Upper lobe of right lung (tissue), 1 donor: ENCODE measurements at places on chromosomes 12 and 14.

DNA sequence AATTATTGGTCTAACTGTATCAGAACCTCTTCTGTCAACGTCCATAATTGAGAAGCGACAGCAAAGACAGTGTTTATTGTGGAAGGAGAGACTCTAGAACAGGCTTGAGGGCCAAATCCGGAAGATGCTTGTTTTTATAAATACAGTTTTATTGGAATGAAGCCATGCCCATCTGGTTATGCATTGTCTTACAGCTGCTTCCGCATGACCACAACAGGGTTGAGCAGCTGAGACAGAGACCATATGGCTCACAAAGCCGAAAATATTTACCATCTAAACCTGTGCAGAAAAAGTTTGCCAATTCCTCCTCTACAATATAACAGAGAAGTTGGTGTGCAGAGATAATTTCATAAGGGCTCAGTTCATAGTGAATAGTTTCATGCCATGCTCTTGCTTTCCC lies 24.5 kb downstream of the PRKAB1 start:
- no peak overlapping the region for H3K4me3 ChIP-seq
- peaks cover 23% of the 10 kb centered on the region for H3K4me1 ChIP-seq
- H3K27ac ChIP-seq, result peak overlapping the region; percentile 44
- DNase-seq, result no peak
- no peaks in the 10 kb centered on the region for H3K36me3 ChIP-seq

GRCh38 chr14:104036212-104036611 lies 49.3 kb upstream of the ASPG start:
- no peaks in the 10 kb centered on the region for H3K27me3 ChIP-seq
- H3K4me3 ChIP-seq, result no peak overlapping the region
- H3K27ac ChIP-seq, result no peak overlapping the region
- no peak for DNase-seq

DNA sequence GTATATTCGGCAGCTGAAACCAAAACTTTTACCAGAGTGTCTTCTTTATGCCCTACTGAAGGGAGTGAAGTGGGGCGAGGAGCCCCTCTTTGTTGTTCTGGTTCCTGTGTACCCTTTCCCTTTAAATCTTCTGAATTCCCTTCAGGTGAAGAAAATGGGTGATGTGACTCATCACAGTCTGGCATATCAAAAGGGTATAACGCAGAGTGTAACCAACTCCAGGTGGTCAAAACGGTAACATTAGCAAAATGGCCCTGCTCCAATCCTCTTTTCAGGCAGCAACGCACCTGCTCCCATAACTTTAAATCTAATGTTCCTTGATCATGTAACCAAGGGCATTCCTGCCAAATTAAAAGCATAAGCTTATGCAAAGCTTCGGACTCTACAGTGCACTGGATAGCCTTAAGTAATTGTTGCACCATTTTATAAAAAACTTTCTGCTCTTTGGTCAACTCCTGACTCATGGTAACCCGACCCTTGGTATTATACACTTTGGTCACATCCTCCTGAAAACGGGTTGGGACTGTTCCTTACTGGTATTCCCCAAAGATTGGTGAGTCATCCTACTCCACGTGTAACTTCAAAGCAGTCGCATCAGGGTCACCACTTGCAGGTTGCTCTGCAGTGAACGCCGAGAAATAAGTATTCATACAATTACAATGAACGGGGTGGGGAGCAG lies 83.1 kb downstream of the KCNMB4 start:
- H3K36me3 ChIP-seq, result no peaks in the 10 kb centered on the region
- no peak overlapping the region for H3K27ac ChIP-seq
- no peak overlapping the region for H3K4me3 ChIP-seq
- H3K27me3 ChIP-seq, result no peaks in the 10 kb centered on the region
- no peak for DNase-seq
- no peaks in the 10 kb centered on the region for H3K4me1 ChIP-seq

DNA sequence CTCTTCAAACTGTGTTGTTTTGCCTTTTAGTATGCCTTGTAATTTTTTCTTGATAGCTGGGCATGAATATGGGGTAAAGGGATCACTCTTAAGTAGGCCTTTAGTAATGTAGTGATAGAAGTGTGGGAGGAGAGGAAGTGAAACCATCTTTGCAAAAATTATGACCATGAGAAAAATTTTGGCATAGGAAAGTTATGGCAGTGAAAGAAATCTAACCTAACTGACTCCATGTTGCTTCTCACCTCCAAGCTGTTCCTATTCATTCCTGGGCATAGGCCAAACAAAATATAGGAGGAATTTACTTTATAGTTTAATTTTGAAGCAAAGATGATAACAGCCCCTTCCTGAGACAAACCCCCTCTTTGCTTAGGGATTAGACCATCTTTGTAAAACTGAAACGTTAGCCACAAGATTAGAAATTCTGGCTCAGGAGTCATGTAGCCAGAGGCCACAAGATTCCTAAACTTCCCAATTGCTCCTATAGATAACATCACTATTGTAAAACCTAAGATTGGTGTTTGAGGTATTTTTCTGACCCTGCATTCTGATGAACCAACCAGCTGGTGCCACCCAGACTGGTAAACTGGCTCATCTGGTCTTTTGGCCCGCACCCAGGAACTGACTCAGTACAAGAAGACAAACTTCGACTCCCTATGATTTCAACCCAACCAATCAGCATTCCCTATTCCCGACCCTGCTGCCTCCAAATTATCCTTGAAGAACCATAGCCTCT lies 45.8 kb downstream of the CRADD start:
- no peak for DNase-seq
- H3K27me3 ChIP-seq, result no peaks in the 10 kb centered on the region
- H3K4me1 ChIP-seq, result no peaks in the 10 kb centered on the region

- no peak overlapping the region for H3K4me3 ChIP-seq
- no peaks in the 10 kb centered on the region for H3K36me3 ChIP-seq
- H3K27me3 ChIP-seq, result no peaks in the 10 kb centered on the region
- DNase-seq, result no peak
- no peaks in the 10 kb centered on the region for H3K4me1 ChIP-seq
Measured at GRCh38 chr12:82625523-82625922, 61.2 kb upstream of the TMTC2 start.

DNA sequence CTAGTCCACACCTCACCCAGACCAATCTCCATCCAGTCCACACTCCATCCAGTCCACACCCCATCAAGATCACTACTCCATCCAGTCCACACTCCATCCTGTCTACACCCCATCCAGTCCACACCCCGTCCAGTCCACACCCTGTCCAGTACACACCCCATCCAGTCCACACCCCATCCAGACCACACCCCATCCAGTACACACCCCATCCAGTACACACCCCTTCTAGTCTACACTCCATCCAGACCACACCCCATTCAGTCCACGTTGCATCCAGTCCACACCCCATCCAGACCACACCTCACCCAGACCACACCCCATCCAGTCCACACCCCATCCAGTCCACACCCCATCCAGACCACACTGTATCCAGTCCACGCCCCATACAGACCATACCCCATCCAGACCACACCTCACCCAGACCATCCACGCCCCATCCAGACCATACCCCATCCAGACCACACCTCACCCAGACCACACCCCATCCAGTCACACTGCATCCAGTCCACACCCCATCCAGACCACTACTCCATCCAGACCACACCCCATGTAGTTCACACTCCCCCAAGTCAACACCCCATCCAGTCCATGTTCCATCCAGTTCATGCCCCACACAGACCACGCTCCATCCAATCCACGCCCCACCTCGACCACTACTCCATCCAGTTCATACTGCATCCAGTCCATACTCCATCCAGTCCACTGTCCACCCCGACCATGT lies 116.6 kb upstream of the RTL1 start:
- no peaks in the 10 kb centered on the region for H3K36me3 ChIP-seq
- no peaks in the 10 kb centered on the region for H3K4me1 ChIP-seq
- H3K27ac ChIP-seq, result no peak overlapping the region
- peak; percentile 35 for DNase-seq

GRCh38 chr12:20494851-20495250 lies 126.5 kb downstream of the PDE3A start:
- H3K27ac ChIP-seq, result no peak overlapping the region
- no peaks in the 10 kb centered on the region for H3K4me1 ChIP-seq
- no peak overlapping the region for H3K4me3 ChIP-seq
- no peaks in the 10 kb centered on the region for H3K27me3 ChIP-seq

- H3K27ac ChIP-seq, result peak overlapping the region; percentile 71
- no peak for DNase-seq
- H3K36me3 ChIP-seq, result peaks cover 14% of the 10 kb centered on the region
- H3K4me3 ChIP-seq, result no peak overlapping the region
- H3K4me1 ChIP-seq, result peaks cover 39% of the 10 kb centered on the region
- no peaks in the 10 kb centered on the region for H3K27me3 ChIP-seq
Measured at GRCh38 chr12:11861155-11861863, 209.4 kb upstream of the BCL2L14 start.

GRCh38 chr12:121871467-121871866 lies 12.8 kb upstream of the HPD start:
- H3K36me3 ChIP-seq, result no peaks in the 10 kb centered on the region
- H3K4me1 ChIP-seq, result no peaks in the 10 kb centered on the region
- H3K27me3 ChIP-seq, result no peaks in the 10 kb centered on the region
- no peak overlapping the region for H3K4me3 ChIP-seq
- H3K27ac ChIP-seq, result no peak overlapping the region

DNA sequence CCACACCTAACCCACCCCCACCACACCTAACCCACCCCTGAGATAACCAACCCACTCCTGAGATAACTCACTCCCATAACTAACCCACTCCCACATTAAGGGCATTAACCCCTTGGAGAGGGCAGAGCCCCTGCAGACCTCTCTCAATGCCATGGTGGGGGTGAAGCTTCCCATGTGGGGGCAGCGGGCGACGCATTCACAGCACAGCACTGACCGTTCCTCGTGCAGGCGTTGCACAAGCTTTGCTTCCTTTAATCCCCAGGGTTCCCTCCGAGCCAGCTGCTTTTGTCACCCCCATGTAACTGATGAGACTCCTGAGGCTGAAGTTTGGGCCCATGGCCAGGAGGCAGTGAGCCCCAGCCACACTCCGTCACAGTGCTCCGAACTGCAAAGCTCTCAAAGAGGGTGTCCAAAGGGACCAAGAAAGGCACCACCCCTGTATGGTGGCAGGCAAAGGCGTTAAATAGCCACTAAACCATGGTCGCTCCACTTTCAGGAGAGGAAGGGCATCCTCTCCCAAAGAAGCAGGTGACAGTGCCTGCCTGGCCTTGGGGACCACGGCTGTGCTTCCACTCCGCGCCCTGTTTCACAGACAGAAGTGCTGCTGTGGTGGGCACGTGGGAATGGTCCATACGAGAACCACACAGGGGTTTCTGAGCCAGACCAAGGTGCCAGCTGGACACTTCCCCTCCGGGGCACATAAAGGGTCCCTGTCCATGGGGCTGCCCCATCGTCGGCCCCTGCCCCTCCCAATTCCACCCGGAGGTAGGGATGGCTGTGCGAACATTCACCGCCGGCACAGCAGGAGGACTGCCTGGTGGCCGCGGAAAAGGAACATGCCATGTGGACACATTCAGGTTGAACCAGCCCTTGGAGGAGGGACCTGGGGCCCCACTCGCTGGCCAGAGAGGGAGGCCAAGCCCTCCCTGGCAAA lies 28.3 kb downstream of the GALNT9 start:
- H3K36me3 ChIP-seq, result no peaks in the 10 kb centered on the region
- no peak overlapping the region for H3K27ac ChIP-seq
- peaks cover 6% of the 10 kb centered on the region for H3K27me3 ChIP-seq
- no peak for DNase-seq

DNA sequence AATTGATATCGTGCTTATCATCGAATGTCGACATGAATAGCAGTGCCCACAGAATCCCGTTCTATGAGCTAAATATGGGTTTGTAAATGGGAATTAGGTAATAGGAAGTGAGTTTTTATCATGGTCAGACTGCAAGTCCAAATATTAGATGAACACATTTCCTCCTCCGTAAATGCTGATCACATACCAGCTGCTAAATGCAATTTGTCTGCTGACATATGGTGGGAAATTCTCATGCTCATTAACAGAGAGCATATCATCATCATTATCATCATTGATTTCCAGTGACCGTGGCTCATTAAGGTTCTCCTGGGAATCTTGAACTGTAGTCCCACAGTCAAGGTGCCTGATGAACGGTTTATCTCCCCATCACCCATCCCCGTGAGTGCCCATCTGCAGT lies 998.8 kb upstream of the TMEM132C start:
- no peaks in the 10 kb centered on the region for H3K27me3 ChIP-seq
- H3K4me1 ChIP-seq, result no peaks in the 10 kb centered on the region
- H3K36me3 ChIP-seq, result no peaks in the 10 kb centered on the region
- no peak for DNase-seq
- no peak overlapping the region for H3K27ac ChIP-seq

DNA sequence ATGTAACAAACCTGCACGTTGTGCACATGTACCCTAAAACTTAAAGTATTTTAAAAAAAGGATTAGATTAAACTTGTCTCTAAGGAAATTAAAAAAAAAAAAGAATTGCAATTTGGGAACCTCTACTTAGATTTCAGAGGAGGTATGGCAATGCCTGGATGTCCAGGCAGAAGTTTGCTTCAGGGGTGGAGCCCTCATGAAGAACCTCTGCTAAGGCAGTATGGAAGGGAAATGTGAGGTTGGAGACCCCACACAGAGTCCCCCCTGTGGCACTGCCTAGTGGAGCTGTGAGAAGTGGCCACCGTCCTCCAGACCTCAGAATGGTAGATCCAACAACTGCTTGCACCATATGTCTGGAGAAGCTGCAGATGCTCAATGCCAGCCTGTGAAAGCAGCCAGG lies 279.6 kb upstream of the CCDC196 start:
- no peak overlapping the region for H3K4me3 ChIP-seq
- H3K27ac ChIP-seq, result no peak overlapping the region
- H3K4me1 ChIP-seq, result no peaks in the 10 kb centered on the region
- no peaks in the 10 kb centered on the region for H3K27me3 ChIP-seq
- DNase-seq, result no peak

DNA sequence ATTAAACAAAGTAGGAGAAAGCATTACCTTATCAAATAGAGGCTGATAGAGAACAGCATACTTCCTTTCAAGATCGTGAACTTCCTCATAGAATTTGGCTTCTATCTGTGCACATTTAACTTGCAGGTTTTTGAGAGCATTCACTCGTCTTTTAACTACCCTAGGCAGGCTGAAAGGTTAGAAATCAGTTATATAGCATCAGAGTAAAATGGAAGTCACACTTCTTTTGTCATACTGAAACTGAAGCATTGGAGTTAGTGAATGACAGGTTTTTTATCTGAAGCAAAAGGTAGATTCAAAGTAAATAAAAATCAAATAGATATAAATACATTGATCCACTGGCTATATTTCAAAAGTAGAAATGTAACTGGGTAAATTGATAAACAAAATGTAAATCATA lies 24.4 kb downstream of the NAP1L1 start:
- no peak overlapping the region for H3K27ac ChIP-seq
- peaks cover 82% of the 10 kb centered on the region for H3K36me3 ChIP-seq
- H3K27me3 ChIP-seq, result no peaks in the 10 kb centered on the region
- no peak overlapping the region for H3K4me3 ChIP-seq
- DNase-seq, result no peak

DNA sequence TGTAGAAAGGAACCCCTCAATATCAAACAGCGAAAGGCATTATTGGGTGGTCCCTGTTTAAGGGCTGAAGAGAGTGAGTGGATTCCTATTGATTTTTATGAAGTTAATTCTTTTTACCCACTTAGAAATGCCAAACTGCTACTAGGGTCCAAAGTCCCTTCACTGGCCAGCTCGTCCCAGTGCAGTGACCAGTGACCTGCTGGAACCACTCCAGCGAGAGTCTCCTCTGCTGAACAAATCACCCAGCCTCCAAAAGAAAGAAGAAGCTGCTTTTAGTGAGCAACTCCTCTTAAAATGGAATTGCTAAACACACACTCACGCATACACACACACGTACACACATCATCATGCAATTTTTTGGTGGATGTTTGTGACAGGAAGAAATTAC lies 198.2 kb upstream of the PLEKHG7 start:
- DNase-seq, result no peak
- no peaks in the 10 kb centered on the region for H3K36me3 ChIP-seq
- H3K27me3 ChIP-seq, result no peaks in the 10 kb centered on the region
- peaks cover 39% of the 10 kb centered on the region for H3K4me1 ChIP-seq
- H3K4me3 ChIP-seq, result no peak overlapping the region
